ENCODE measurements at places on chromosomes 3 and 15.

DNA sequence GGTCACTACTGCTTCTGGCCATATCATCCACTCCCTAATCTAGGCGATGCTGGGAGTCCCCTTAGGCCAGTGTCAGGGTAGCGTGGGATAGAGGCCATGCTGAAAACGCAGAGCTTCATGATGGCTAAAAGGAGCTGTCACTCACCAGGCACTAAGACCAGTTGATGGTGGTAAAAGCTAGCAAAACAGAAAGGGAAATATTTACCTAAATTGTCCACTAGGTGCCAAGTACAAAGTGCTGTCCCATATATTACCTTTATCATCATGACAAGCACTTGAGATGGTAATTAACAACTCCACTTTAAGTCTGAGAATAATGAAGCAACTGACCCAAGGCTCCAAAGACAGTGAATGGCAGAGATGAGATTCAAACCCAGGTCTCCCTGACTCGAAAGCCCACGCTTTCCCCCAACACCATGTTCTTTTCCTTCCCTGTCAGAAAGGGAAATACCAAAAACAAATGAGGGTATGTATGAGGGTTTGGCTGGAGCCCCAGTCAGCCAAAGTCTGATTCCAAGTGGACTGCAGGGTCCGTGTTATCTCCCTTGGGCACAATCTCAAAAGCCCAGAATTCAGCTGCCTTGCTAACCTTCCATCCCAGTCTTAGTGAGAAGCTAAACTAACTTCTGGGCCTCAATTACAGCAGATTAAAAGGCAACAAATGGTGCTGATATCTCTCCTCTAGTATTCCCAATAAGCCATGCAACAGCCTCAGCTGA lies 84.7 kb downstream of the RBPMS2 start:
- no peak for DNase-seq

DNA sequence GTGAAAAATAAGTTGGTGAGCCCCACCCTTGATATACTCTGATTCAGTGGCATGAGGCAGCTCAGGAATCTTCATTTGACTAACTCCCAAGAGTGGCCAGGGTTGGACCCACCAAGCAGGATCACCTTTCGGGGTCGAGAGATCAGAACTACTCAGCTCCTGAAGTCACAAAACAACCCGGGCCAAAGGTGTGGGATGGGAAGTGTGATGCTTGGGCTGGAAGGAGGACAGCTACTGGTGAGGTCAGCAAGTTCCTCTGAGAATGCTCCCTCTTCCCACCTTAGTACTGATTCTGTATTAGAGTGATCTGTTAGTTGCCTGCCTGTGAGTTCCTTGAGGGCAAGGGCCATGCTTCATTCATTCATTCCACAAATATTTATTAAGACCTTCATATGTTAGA lies 15.1 kb downstream of the ESYT3 start:
- no peak for DNase-seq

DNA sequence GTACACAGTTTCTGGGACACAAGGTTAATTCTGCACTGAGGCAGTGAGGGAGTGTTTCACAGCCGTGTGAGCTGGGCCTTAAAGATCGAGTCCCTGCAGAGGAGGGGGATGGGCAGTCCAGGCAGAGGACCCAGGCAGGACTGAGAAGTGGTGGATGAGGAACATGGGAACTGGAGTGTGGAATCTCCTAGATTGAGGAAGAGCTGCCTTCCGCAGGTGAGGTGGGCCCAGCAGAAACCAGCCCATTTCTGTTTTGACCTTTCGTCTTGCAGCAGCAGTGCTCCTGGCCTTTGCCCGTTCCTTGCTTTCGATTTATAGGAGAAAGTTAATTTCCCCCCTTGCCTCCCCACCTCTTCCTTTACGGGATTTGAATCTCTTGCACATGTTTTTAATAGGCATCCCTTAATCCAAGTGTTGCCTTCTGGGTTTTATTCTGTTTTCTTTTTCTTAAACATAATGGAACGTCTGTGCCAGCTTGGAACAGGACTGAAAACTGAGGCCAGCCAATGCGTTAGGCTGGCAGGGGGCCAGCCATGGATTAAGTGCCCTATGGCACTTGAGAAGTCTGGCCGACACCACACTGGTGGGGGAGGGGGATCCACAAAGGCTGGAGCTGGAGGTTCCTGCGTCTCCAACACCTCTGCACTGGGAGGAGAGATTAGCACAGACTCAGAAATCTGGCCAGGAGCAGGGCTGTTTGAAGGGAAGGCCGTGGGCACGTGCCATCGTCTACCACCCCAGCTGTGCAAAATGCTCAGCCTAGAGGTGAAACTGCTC lies 78.1 kb downstream of the AAGAB start:
- no peak for DNase-seq

GRCh38 chr3:174951034-174951433 lies 91.9 kb downstream of the NAALADL2 start:
- DNase-seq, result no peak

- DNase-seq, result no peak
These were observed 3.6 kb upstream of the NMD3 start for GRCh38 chr3:161217496-161217895.

DNA sequence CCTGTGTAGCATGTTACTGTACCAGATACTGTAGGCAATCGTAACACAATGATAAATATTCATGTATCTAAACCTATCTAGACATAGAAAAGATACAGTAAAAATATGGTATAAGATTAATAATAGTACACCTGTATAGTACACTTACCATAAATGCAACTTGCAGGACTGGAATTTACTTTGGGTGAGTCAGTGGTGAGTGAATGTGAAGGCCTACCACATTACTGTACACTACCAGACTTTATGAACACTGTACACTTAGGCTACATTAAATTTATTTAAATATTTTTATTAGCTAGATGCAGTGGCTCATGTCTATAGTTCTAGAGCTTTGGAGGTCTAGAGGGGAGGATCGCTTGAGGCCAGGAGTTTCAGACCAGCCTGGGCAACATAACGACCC lies 186.6 kb upstream of the ROPN1 start:
- no peak for DNase-seq

DNA sequence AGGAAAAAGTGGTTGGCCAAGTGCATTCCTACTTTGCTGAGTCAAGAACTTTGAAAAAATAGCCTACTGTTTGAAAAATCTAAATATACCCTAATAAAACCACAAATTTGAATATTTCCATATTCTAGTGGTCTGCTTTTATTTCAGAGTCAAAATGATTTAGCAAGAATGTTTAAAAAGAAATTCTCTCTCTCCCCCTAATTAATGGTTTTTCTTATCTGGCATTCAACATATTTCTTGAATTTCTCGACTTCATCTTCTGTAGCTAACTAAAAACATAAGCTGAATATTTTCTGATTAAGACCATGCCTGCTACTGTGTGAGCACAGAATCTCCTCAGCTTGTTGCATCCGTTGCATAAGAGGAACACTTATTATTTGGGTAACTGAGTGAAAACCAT lies 563.5 kb upstream of the TBL1XR1 start:
- DNase-seq, result no peak

All from GF-D8 (cell line).